Activated T-cell treated with anti-CD3 and anti-CD28 coated beads, Interleukin-2, amount 50 U/mL, for 72 hours (primary cell): ENCODE measurements at places on chromosomes 6 and 20.
A peak's percentile ranks its signal among the peaks of the same experiment; 100 is the strongest.

- DNase-seq = peak; percentile 84
Measured at GRCh38 chr6:43771210-43771857, 1.3 kb downstream of the VEGFA start.

DNA sequence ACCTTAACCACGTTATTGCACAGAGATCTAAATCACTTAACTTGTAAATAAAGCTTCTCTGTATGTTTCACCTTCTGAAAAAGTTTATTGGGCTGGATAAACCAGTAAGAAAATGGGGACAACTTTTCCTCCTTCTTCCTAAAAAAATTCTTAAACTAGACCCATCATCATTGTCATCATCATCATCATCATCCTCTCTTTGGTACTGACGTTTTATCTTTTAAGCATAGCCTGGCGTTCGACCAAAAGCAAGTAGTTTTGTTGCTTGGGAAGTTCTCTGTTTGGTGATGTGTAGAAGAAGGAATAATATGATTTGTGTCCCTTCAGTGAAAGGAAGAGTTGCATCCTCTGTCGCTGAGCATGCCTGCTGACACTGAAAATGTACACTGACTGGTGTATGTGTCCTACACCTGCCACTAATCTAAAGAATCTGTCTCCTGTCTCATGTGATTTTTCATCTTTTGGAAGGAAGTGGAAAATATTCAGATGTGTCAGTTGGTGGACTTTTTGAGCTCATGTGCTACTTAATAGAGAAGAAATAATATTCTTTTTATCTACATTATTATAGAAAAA is 2.5 kb downstream of the CLVS2 start:
- DNase-seq = no peak

DNA sequence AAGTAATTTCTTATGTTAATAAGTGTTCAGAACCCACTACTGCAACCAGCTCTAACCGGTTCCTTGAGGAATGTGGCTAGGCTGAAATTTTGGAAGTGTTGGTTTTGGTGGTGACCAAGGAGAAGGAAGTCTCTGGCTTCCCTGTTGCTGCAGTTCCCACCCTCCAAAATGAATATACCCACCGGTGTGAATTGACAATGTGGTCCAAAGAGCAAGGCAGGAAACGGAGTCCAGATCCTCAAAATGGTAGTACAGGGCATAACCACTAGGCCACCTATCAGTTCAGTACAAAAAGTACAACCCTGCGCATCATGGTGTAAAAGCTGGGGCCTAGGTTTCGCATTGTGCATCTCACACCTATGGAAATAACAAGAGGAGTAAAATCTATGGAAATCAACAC is 2.8 kb downstream of the ADNP start:
- no peak for DNase-seq

DNA sequence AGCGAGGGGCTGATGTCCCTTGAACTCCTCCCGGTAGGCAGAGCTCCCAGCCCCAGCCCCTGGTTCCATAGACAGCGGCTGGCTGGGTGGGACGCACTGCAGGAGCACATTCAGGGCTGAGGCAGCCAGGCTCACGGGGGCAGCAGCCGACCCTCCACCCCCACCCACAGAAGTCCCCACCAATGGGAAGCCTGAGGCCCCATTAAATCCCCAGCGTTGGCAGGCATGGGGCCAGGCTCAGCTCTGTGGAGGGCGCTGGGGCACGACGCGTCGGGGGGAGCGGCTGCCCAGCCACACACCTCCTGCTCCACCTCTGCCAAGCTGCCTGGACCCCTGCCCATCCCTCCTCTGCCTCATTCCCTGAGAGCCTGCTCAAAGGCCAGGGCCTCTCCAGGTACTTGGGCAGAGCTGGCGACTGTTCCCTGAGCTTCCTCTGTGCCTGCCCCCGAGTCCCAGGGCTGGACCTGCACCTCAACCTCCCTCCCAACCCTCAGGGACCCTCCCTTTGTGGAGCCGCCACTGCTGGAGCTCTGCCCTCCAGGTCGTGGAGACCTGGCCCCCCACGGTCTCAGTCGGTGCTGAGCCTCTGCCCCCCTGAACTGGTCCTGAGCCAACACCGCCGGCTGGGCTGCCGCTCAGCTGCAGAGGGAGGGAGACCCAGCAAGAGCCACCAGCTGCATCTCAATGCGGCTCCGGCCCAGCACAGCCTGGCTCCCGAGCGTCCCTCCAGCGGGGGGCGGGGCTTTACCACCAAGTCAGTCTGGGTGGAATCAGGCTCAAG is 9.1 kb downstream of the CHRNA4 start:
- DNase-seq = no peak

GRCh38 chr20:51862796-51863195 is 60.5 kb upstream of the SALL4 start:
- no peak for DNase-seq

- no peak for DNase-seq
Measured at GRCh38 chr20:57638173-57638894, 18.1 kb upstream of the ZBP1 start.

DNA sequence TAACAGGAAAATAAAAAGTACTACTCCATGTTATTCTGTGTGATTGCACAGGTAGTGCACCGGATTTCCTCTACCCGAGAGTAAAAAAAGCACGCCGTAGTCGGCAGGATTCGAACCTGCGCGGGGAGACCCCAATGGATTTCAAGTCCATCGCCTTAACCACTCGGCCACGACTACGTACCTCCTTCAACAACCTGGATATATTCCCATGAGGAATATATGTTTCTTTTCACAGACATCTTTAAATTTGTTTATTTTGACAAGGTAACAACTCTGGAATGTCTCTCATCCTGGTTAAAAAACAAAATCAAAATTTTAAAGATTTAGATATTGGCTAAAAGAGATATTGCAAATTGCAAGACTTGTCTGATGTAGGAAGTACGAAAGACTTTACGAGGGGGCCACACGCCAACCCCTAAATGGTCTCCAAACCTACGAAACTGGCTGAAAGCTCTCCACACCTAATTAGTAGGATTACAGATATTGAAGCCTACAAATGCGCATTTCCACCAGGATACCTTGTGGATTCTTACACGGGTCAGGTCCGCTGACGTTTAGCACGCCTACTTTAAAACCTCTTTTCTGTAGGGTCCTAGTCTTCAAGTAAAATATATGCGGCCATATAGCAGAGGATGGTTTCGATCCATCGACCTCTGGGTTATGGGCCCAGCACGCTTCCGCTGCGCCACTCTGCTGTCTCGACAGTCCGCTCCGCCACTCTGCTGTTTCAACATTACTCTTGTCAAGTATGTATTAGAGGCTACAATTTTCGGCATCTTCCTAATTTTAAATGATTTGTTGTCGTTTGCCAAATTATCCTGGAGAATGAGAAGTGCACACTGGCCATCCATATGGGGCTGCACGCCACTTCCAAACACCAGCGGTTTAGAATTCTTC is 52.2 kb upstream of the BTN3A2 start:
- DNase-seq = peak; percentile 80

DNA sequence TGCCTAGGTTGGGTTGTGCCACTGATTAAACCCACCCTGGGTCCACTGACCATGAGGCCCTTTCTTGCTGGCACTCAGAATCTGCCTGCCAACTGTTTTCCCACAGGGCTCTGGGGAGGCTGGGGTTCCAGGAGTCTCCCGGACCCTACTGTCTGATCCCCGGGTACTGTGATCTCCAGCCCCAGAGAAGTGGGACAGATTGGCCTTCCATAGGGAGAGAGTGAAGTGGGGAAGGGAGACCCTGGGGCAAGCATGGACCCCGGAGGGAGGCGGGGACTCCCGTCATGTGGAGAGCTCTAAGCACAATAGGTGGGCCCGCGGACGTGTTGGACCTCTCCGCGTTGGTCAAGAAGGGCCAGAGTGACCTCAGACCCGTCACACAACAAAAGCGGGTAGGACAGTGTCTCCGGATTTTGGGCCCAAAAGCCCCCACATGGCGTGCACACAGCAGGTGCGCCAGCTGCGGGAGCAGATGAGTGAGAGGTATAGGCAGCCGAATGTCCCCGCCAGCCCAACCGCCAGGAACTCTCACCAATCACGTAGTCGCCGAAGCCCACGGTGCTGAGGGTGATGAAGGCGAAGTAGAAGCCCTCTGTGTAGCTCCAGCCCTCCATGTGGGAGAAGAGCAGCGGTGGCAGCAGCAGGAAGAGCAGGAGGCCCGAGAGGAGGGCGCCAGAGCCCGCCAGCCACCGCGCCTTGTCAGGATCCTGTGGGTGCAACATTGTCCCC is 10.6 kb downstream of the KCNK17 start:
- DNase-seq = no peak

- DNase-seq = no peak
Measured at GRCh38 chr6:91490671-91491301, 903.9 kb upstream of the MAP3K7 start.

- DNase-seq = no peak
Measured at GRCh38 chr6:46893648-46894047, 28.1 kb downstream of the ADGRF5 start.
